Activated CD4-positive, alpha-beta T cell treated with anti-CD3 and anti-CD28 coated beads for 4 hours (primary cell): ENCODE measurements at places on chromosomes 1 and 21.

- DNase-seq: no peak
These were observed 221.3 kb downstream of the MRPL39 start for GRCh38 chr21:25385911-25386474.

DNA sequence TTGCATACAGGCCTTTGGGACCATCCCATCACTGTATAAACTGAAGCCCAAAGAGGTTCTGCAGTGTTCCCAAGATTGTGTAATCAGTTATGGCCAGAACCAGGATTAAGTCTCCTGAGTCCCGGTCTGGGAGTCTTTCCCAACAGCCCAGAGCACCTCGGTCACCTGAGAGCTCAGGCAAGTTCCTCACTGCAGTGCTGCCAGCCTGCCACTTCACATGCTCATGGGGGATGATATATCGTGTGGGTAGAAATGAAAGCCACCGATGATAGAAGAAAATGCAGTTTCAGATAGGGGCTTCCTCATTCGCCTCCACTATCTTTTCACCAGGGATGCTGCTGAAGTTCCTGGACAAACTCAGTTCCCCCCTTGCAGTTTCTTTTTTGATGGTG, 30.4 kb downstream of the FHAD1 start:
- DNase-seq: no peak

DNA sequence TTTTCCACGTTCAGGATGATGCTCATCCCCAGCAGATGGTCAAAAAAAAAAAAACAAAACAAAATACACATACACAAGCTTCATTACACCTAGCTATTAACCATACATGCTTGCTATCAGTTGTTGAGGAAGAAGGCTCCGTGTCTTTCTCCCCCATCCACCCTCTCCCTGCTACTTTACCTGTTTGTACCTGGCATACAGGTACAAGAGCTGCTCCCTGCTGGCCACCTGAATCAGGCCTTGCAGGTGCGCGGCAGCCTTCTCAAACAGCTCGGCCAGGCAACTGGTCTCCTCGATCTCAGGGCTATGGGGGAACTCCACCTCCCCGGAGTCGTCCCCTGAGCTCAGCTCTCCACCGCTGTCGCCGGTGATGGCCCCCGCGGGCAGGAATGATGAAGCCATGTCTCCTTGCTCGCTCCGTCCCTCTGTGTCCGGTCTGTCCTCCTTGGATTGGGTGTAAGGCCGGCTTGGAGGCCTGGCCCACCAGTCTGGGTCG, 464 bp downstream of the ACBD6 start:
- DNase-seq: no peak

- no peak for DNase-seq
These were observed 7.6 kb upstream of the DENND1B start for GRCh38 chr1:197782722-197783360.

GRCh38 chr1:12626888-12627287, 8.9 kb upstream of the DHRS3 start:
- no peak for DNase-seq

DNA sequence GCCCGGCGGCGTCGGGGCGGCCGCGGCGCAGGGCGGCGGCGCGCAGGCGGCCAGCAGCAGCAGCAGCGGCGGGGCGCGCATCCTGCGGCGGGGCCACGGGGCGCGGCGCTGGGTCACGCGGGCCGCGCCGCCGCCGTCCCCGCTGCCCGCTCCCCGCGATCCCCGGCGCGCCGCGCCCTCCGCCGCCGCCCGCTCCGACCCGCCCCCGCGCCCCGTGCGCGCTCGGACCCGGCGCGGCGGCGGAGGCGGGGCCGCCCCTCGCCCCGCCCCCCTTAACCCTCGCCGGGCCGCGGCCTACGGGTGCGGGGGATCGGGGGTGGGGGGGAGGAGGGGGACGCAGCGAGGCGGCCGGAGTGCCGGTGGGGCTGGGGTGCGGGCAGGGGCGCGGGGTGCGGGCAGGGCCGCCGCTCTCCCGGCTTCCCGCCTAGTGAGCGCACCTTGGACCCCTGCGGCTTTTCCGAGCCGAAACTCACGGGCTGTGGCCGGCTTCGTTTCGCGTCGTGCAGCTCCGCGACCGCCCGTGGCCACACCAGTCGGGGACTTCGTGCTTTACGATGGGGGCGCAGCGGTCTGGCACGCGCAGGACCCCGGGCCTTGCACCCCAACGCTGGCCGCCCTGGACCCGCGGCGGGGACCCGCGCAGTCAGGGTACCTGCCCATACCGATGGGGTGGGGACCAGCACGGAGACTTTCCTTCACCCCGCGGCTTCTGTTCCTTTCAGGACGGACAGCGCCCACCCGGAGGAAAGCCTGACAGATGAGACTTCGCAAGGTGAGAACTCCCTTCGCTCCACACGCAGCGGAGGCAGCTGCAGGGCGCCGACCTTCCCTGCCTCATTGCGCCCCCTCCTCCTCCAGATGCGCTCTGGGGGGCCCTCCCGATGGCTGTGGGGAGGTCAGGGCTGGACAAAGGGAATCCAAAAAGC, at the start of gene FNDC10:
TSS of gene FNDC10 (minus strand) at position 201 of the 926 bp plus-strand sequence. CDS start at position 81, 120 bp downstream.
- DNase-seq: no peak

- no peak for DNase-seq
These were observed 16.4 kb downstream of the TP73 start for GRCh38 chr1:3668585-3669300.

- DNase-seq: peak; percentile 28
These were observed 87.5 kb upstream of the SGIP1 start for GRCh38 chr1:66446261-66447001.

DNA sequence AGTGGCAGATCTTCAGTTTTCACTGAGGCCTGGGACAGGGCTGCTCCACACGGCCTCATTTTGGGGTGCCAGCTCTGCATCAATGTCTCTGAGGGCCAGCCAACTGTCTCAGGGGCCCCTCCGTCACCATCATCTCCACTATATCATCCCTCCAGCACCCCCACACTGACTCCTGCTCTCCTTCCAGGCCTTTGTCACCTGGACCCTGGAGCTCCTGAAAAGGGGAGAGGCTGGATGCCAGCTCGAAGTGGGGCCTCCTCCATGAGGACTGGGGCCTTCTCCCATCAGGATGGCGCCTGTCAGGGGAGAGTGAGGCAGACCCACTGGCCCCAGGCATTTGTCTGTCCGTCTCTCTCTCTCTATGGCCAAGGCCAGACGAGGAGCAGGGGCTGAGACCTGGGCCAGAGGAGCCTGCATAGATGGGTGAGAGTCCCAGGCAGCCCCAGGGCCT, 44.7 kb upstream of the LRP8 start:
- DNase-seq: no peak

GRCh38 chr1:51622455-51622913, 5.6 kb downstream of the OSBPL9 start:
- no peak for DNase-seq

GRCh38 chr21:44568667-44569556, 4.6 kb upstream of the KRTAP10-4 start:
- DNase-seq: no peak

- no peak for DNase-seq
These were observed 16.3 kb upstream of the LAPTM5 start for GRCh38 chr1:30773722-30774358.

DNA sequence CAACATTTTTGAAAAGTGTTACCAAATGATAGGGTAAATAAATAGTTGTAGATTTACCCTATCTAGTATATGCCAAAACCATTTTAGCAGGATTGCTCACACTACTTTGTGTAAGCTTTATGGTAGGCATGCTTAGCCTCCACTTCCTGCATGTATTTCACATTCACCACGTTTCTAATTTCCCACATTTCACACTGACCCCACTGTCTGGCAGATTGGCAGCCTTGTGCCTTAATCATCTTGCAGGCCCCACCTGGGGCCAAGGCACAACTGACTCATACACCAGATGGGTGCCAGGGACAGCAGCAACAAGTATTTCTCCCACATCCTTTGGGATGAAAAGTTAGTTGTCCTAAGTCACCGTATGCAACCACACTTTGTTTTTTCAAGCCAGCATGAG, 21.2 kb upstream of the CENPF start:
- no peak for DNase-seq

- DNase-seq: no peak
These were observed 130.6 kb downstream of the PTPN14 start for GRCh38 chr1:214420833-214421232.

- DNase-seq: no peak
These were observed 31.6 kb downstream of the PTGS2 start for GRCh38 chr1:186648613-186649012.

GRCh38 chr1:240991230-240991629, 365.8 kb downstream of the RGS7 start:
- no peak for DNase-seq

DNA sequence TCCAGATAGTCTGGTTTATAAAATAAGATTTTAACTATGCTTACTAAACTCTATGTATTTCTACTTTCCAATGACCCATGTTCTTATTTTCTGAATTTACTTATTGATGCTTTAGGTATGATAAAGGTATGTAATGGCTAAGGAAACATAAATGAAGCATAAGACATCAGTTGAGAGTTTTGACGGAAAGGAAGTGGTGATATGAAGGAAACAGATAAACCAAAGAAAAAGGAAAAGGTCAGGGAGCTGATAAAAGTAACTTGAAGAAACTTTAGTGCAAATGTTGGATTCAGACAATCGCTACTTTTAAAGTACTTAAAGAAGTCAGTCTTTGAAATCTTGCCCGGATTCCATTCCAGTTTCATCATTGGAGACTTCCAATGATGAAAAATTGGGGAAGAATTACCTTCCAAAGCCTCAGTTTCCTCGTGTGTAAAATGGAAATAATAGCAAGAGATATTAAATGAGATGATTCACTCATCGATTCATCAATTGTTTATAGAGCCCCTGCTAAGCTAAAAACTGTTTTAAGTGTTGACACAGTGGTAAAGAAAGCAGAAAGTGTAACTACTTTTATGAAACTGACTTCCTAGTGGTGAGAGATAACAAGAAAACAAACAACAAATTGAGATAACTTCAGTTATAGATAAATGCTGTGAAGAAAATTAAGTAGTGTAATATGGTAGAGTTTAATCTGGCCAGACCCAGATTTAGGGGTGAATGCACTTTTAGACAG, 10.6 kb downstream of the PTPRC start:
- no peak for DNase-seq

- DNase-seq: no peak
These were observed 106.4 kb downstream of the HMGB4 start for GRCh38 chr1:33970148-33970825.

GRCh38 chr1:45518910-45519309, 2.8 kb downstream of the PRDX1 start:
- DNase-seq: no peak

DNA sequence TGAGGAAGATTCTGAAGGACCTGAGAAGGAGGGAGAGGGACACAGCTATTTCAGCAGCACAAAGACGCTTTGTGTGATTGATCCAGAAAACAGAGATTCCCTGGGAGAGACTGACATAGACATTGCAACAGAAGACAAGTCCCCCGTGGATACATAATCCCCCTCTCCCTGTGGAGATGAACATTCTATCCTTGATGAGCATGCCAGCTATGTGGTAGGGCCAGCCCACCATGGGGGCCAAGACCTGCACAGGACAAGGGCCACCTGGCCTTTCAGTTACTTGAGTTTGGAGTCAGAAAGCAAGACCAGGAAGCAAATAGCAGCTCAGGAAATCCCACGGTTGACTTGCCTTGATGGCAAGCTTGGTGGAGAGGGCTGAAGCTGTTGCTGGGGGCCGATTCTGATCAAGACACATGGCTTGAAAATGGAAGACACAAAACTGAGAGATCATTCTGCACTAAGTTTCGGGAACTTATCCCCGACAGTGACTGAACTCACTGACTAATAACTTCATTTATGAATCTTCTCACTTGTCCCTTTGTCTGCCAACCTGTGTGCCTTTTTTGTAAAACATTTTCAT, 161.3 kb upstream of the SGIP1 start:
- DNase-seq: no peak

GRCh38 chr1:2505461-2505994, 20.9 kb downstream of the PANK4 start:
- DNase-seq: no peak

GRCh38 chr1:52056937-52057231, 789 bp downstream of the BTF3L4 start:
- no peak for DNase-seq

DNA sequence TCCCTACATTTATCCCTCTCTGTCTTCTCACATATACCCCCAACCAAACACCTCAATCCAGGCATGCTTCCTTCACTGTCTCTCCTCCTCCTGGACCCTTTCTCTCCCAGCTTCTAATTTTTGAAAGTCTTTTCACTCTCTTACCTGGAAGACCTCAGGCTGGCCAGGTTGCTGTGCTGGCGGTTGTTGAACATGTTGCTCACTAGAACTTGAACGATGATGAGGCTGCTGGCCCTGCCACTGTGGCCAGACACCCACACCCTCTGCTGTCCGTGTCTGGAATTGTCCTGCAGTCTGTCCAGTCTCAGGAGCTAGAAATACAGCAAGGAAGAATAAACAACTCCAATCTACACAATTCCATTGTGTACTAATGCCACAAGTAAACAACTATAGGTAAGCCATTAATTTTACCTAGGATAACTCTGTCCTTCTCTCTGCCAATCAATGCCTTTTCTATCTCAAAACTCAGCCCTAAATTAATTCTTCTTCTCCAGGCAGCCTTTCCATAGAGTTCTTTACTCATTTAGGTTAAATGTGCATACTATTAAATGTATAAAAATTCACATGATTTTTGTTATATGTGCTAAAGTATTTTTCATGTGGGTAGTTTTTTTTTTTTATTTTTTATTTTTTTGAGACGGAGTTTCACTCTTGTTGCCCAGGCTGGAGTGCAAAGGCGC, 5.1 kb upstream of the CTSK start:
- DNase-seq: no peak

DNA sequence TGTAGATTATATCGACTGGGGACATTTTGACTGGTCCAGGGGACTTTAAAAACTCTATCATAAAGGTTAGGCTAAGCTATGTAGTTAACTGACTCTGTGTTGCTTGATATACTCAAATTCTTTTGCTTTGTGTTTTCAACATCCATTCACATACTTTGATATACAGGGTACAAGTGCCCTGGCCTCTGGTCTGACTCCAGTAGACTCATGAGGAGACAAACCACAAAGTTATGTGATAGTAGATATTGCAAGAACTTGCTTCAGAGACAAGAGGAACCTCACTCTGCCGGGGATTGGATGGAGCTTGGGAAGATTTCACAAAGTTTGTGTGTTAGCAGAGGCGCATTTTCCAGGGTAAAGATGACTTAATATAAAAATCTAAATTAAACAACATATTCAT, 1.3 kb downstream of the GORAB start:
- no peak for DNase-seq

DNA sequence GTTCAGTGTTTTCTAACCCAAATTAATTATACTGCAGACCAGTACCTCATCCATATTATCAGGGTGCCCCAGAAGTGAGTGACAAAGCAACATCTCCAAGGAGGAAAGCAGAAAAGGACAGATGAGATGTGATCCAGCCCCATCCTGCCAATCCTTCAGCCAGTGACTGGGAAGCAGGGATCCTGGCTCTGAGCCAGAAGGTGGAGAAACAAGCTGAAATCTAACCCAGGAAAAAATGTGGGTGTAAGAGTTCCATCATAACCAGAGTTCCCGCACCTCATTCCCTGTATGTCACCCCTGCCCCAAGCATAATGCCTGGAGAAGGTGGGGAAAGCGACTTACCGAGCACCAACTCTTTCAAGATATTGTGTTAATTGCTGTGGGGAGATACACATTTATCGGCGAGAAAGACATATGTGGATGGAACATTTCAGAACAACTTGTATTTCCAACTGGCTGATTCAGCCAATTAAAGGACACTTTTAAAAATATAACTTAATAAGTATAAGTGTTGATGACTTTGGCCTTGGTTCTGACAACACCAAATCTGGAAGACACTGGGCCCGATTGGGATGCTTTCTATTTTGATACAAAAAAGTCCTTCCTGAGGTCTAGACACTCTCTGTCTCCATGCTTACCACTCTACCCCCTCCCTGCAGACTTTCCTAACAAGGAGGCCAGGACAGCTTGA, 14.9 kb downstream of the PLEKHA6 start:
- no peak for DNase-seq
